ENCODE measurements at places on chromosomes 4 and X. TPM values are rescaled to one million over a fixed set of nuclear protein-coding genes. Genes with fewer than 3 reads are reported as not detected.
A peak's percentile ranks its signal among the peaks of the same experiment; 100 is the strongest.

Gene HERC6
- 34.5 TPM for total RNA-seq

Gene PRRG1
- total RNA-seq, result 12.6 TPM

Gene PAGE2
- total RNA-seq, result not detected

GRCh38 chr4:109752525-109752924 is 22.7 kb upstream of the PLA2G12A start:
- DNase-seq, result no peak

Gene RAB33A
- total RNA-seq, result not detected

- DNase-seq, result no peak
Observed at GRCh38 chr4:119299741-119300100, 22.2 kb downstream of the FABP2 start.

Gene TMPRSS11A
- not detected for total RNA-seq

DNA sequence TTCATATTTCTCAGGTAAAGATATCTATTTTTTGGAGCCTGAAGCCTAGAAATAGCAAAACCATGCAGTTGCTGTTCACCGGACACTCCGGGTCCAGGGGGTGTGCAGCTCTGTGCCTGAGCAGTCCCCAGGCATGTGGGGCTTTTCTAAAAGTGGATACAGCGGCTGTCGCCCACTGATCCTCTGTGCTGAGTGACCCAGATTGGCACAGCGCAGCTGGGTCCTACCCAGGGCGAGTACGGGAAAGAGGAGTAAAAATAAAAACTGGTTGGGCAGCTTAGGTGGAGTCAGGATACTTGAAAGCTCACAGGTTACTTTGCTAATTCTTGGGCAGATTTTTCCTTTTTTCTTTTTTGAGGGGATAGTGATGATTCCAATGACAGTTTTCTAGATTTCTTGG is 118.8 kb downstream of the UCHL1 start:
- no peak for DNase-seq

GRCh38 chrX:128928636-128929035 is 594.7 kb downstream of the SMARCA1 start:
- DNase-seq, result no peak

DNA sequence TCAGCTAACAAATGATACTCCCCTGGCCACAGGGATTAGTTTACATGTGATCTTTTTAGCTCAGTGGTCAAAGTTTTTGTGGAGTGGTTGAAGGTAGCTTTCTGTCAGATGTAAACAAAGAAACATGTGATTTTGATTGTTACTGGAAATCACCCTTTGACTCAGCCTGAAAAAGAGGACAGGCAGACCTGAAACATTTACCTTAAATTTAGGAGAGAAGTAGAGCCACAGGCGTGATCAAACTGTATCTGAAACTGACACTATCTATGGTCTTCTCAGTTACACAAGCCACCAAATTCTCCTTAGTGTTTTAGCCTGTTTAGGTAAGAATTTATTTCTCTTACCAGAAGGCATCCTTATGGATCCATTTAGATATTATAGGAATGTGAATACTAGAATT is 136.7 kb downstream of the CBLL2 start:
- DNase-seq, result no peak

GRCh38 chr4:48193921-48194468 is 59.9 kb upstream of the TXK start:
- DNase-seq, result no peak

- peak; percentile 26 for DNase-seq
Observed at GRCh38 chr4:115165503-115165902, 52.1 kb upstream of the NDST4 start.

DNA sequence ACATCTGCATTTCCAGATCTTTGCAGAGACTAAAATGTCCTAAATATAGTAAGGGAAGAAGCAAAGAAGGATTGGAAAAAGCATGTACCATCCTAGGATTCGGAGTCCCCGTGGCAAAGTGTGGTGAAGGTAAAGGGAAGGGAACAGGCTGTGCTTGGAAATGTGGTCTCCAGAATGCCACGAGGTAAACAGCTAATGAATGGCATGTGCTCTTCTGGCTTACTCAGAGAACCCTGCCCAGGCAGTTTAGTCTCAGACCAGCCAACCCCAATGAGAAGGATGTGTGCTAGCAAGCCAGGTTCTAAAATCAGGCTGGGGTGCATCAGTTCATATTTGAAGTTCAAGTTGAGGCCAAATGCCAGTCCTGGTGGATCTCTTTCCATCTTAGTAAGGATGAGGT is 113.1 kb downstream of the RS1 start:
- no peak for DNase-seq

GRCh38 chrX:38375891-38376290 is 23.5 kb downstream of the OTC start:
- DNase-seq, result no peak

Gene TENM3
- total RNA-seq, result 30.1 TPM

Gene BANK1
- total RNA-seq, result 0.25 TPM

- DNase-seq, result no peak
Observed at GRCh38 chr4:93018243-93018642, 714.5 kb downstream of the GRID2 start.

GRCh38 chr4:59400334-59400733 is 1799.8 kb upstream of the ADGRL3 start:
- DNase-seq, result no peak

DNA sequence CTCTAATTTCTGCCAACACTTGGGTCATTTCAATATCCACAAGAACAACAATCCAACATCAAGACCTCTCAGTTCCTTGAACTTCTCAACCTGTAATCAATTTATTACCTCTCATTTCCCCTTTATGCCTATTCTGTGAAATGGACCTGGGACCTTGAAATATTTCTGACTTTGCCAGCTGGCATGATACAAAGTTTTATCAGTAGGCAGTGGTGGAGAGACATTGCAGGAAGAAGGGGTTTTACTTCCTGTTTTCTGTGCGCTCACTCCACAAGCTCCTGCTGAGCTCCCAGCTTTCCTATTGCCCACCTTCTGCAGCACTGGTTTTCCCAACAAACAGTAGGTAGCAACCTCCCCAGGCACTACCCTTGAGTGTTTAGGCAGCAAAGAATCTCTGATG is 3.5 kb upstream of the ARHGEF6 start:
- DNase-seq, result no peak

Gene SLC4A4
- 0.92 TPM for total RNA-seq

DNA sequence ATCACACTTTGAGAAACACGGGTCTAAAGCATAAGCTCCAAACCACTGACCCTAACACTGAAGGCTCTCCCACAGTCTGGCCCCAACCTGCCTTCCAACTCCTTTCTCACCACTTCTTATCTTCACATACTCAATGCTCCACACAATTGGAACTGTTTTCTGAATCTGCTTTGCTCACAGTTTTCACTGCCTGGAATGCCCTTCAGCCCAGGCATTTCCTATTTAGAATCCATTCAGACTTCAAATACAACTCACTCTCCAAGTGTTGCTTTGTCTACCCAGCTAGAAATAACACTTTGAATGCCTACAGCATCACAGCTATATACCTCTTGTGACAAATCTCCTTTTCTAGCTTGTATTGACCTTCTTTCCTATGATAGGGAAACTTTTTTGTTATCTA is 10.2 kb downstream of the OTUD4 start:
- no peak for DNase-seq

- DNase-seq, result no peak
Observed at GRCh38 chrX:155094468-155095061, 23.3 kb downstream of the BRCC3 start.

DNA sequence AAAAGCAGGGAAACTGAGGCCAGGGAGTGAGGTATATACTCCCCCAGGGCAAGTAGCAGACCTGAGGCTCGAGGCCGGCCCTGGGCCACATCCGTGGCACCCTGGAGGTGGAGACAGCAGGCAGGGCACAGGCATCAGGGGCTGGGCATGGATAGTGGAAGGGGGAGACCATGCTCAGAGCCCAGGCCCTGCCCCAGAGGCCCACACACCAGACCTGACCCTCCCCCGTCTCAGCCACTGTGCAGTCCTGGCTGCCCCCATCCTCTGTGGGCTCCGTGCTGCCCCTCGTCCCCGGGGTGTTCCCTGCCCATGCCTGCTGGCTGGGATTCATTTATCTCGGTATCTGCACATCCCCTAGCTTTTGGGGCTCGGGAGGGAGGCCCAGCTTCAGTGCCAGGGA is 103.1 kb upstream of the NKX1-1 start:
- no peak for DNase-seq

DNA sequence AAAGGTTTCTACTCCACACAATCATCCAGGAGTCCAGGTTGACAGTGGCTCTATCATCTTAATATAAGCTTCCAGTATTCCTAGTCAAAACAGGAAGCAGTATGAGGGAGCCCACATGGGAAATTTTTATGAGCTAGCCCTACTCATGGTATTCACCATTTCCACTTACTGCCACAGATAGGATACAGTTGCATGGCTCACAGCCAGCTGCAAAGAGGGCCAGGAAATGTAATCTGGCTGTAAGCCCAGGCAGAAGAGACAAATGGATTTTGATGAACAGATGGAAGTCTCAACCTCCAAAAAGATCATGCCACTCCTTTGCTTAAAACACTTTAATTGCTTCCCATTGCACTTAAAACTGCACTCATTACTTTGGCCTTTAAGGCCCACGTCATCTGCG is 150.6 kb downstream of the ADAMTS3 start:
- DNase-seq, result peak; percentile 14
